ENCODE measurements at places on chromosomes 5 and 9. TPM values are rescaled to one million over a fixed set of nuclear protein-coding genes. Genes with fewer than 3 reads are reported as not detected.

DNA sequence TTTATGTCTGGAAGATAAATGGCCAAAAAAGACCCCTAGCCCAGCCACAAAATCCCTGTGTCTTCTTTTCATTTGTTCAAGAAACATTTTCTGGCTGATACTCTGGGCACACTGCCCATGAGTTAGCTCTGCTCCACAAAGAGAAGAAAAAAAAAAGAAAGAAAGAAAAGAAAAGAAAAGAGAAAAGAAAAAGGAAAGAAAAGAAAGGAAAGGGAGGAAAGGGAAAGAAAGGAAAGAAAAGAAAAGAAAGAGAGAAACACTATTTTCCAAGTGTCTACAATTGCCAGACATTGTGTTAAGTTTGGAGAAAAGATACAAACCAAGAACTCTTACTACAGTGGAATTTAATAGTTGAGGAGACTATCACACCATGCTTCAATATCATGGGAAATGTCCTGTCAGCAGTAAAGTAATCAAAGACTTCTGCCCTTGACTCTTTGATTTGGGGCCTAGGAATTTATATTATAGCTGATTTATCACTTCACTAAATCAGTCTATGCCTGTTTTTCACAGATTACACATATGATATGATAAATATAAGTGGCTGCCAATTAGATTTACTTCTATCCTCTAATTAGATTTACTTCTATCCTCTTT is 3.0 kb downstream of the TRMO start:
- no peak for DNase-seq

GRCh38 chr5:9361835-9362234 is 184.0 kb downstream of the SEMA5A start:
- DNase-seq = no peak

- no peak for DNase-seq
These were observed 28.3 kb downstream of the EBF1 start for GRCh38 chr5:159071382-159071781.

GRCh38 chr5:31116466-31117031 is 76.9 kb upstream of the CDH6 start:
- DNase-seq = no peak

- DNase-seq = no peak
These were observed 72.4 kb upstream of the SNX2 start for GRCh38 chr5:122702524-122702875.

DNA sequence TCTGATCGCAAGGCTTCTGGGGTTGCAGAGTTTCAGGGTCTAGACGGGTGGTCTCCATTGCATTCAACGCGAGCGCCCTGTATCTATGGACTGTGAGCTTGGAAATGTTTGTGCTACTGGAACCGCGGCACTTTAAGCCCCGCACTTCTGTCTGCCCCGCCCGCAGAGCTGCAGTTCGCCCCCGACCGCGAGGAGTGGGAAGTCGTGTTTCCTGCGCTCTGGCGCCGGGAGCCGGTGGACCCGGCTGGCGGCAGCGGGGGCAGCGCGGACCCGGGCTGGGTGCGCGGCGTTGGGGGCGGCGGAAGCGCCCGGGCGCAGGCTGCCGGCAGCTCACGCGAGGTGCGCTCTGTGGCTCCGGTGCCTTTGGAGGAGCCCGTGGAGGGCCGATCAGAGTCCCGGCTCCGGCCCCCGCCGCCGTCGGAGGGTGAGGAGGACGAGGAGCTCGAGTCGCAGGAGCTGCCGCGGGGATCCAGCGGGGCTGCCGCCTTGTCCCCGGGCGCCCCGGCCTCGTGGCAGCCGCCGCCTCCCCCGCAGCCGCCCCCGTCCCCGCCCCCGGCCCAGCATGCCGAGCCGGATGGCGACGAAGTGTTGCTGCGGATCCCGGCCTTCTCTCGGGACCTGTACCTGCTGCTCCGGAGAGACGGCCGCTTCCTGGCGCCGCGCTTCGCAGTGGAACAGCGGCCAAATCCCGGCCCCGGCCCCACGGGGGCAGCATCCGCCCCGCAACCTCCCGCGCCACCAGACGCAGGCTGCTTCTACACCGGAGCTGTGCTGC is 1.0 kb downstream of the ADAMTS19 start:
- DNase-seq = no peak

GRCh38 chr5:35331956-35332950 is 102.0 kb upstream of the PRLR start:
- DNase-seq = no peak

DNA sequence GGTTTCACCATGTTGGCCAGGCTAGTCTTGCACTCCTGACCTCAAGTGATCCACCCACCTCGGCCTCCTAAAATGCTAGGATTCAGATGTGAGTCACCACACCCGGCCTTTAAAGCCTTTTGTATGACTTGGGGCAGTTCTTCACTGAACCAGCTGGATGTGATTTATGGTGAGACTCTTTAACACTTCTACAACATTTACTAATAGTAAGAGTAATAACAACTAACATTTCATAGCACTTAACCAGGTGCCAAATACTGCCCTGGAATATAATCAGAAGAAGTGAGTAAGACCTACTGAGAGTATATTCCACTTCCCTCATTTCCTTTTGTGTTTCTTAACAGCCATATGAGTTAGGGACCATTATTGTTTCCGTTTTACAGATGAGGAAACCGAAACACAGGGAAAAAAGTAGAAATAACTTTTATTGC is 10.0 kb downstream of the ZSWIM6 start:
- no peak for DNase-seq

- DNase-seq = no peak
These were observed 50.5 kb downstream of the CXXC5 start for GRCh38 chr5:139698490-139699146.

DNA sequence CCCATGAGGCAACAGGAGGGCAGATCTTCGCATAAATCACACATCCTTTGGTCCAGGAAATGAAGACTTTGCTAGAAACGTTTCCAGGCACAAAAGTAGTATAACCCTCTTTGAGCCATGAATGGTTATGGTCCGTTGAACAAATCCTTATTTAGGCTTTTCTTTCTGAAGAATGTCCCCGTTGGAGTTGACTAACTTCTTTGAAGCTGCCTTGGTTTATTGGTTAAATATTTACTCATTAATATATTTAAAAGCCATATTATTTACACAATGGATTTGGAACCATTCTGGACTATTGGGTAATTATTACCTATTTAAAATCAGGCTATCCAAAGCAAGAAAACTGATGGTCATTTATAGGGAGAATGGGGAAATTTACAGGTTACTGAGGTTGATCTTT is 347.6 kb upstream of the SLC30A5 start:
- DNase-seq = no peak

DNA sequence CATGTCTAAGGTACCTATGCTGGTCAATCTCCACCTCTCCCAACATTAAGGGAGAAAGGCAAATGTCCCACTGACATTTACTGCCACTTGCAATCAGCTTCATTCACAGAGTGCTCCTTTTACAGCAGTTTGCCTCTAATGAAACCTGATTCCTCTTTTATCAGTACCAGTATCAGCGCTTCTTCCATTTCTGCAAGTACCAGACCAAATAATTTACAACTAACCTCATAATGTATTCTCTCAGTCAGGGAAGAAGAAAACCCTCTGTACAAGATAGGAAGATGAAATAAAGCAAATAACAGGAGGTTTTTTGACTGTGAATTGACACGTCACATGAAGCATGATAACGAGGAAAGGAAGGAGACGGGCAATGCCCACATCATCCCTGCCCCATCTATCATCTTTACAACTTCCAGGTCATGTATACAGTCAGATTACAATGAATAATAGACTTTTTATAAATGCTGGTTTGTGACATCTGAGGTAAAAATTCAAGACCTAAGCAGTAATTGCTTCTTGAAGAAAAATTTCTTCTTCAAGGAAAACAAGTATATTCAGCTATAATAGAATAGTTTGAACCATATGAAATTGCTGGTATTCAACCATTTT is 21.9 kb downstream of the ABITRAM start:
- DNase-seq = no peak

GRCh38 chr5:58974083-58974482 is 391.2 kb downstream of the RAB3C start:
- no peak for DNase-seq

DNA sequence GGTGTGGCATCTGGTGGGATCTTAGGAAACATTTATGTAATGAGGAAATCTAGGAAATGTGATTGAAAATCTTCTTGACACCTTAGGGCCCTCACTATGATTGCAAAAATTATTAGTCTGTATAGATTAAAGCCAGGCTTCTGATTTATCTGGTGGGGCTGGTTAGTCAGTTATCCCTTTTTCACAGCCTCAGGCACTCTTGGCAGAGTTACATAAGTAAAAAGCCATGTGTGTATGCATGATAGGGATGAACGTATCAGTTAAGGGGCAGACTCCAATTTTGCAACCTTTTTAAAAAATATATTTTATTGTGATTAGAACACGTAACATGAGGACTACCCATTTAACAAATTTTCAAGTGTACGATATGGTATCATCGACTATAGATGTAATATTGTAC is 30.6 kb upstream of the RAB14 start:
- no peak for DNase-seq

GRCh38 chr5:159515197-159515596 is 184.9 kb upstream of the IL12B start:
- DNase-seq = no peak

- DNase-seq = no peak
These were observed 202.9 kb downstream of the AOPEP start for GRCh38 chr9:94929369-94929756.

GRCh38 chr5:158629591-158630312 is 470.0 kb downstream of the EBF1 start:
- no peak for DNase-seq

DNA sequence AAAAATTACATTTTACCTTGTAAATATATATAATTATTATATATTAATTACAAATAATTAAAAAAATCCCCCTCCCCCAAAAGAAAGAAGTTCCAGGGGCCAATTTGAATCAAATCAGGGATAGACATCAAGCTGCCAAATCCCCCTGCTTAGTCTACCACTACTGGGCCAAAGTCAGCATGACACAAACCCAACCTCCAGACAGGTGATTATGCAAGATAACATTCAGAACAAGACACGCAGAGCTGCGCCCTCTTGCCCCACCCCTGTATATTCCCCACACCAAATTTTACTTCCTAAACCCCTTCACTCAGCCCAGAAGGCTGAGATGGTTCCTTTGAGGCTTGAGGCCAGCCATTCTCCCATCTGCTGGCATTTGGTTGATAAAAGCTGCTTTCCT is 2059.1 kb upstream of the CDH6 start:
- no peak for DNase-seq

DNA sequence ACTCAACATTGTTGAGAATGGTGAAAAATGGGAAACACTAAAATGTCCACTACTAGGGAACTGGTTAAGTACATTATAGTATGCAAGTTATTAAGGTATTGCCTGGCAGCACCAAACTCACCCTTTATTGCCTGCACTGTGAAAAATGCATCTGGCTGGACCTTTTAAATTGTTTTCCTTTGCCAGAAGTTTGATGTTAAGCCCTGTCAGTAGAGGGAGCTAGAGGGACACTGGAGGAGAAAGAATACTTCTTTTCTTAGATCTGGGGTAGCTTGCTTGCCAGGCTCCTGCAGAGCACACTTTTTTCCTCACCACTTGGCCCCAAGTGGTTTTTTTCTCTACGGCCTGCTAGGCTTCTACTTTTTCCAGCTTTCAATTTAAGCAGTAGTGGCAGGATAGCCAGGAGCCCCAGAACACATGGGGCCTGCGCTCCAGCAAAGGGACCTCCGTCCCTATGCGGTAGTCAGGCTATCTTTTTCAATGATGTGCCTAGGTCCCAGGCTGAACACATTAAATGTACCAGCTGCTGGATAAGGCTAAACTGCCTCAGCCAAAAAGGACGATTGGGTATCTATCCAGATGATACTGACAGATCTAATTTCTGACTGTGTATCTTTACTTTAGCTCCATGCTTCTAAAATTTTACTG is 8.0 kb upstream of the HABP4 start:
- no peak for DNase-seq

GRCh38 chr5:9456435-9457042 is 89.3 kb downstream of the SEMA5A start:
- no peak for DNase-seq

- no peak for DNase-seq
These were observed 67.1 kb downstream of the EPB41L4B start for GRCh38 chr9:109253637-109254284.

DNA sequence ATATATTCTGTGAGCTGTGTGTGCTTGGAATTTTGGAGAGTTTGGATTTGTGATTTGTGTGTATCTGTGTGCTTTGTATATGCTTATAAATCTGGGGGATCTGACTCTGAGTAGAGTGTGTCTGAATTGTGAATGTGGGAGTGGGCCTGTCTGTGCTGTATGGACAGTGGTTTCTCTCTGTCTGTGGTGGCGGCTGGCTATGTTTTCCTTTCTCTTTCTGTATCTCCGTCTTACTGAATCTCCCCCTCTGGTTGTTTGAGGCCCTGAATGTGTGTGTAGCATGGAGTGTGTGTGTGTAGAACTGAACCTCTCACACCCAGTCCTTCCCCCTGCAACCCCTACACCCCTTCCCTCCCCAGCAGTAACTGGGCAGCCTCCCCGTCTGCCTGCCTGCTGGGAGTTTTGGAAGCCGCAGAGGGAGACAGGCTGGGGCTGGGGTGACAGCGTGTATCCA is 4.7 kb downstream of the CXXC5 start:
- no peak for DNase-seq

GRCh38 chr5:69494452-69494851 is 1.9 kb downstream of the OCLN start:
- no peak for DNase-seq

DNA sequence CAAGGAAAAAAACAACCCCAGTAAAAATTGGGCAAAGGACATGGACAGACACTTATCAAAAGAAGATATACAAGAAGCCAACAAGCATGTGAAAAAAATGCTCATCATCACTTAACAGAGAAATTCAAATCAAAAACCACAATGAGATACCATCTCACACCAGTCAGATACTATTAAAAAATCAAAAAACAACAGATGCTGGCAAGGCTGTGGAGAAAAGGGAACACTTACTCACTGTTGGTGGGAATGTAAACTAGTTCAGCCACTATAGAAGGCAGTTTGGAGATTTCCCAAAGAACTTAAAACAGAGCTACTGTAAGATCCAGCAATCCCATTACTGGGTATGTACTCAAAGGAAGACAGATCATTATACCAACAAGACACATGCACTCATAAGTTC is 157.4 kb downstream of the EDIL3 start:
- no peak for DNase-seq

GRCh38 chr5:96242571-96242970 is 190.5 kb downstream of the PCSK1 start:
- no peak for DNase-seq

DNA sequence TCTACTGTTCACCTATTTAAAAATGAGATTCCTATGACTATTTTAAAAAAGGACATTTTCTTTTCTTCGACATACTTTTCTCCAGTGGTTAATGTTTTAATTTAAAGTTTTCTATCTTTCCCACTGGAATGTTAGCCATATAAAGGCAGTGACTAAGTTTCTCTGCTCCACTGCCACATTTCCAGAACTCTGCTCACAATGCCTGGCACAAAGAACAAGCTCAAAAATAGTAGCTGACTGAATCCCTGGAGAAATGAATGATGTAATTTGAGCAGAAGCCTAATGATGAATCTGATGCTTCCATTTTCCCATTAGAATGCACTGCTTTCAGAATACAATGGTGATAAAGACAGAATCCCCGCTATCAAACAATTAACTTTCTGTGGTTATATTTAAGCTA is 817.8 kb downstream of the MTRR start:
- DNase-seq = no peak

GRCh38 chr9:73079326-73079725 is 72.3 kb upstream of the ANXA1 start:
- DNase-seq = no peak

The GLDC gene
- polyA plus RNA-seq = 2.9 TPM

The TRIM36 gene
- polyA plus RNA-seq = 0.34 TPM

The SLC4A9 gene
- polyA plus RNA-seq = 0.06 TPM

The CCDC180 gene
- polyA plus RNA-seq = 3.4 TPM

The SPINK13 gene
- polyA plus RNA-seq = not detected

The PCDHA9 gene
- 0.03 TPM for polyA plus RNA-seq

The PRR7 gene
- polyA plus RNA-seq = 2.4 TPM

The DOK3 gene
- 8.5 TPM for polyA plus RNA-seq

The ASS1 gene
- 115 TPM for polyA plus RNA-seq

The FBP1 gene
- 48.6 TPM for polyA plus RNA-seq
